ENCODE measurements at places on chromosomes 2 and 18.
A peak's percentile ranks its signal among the peaks of the same experiment; 100 is the strongest.

DNA sequence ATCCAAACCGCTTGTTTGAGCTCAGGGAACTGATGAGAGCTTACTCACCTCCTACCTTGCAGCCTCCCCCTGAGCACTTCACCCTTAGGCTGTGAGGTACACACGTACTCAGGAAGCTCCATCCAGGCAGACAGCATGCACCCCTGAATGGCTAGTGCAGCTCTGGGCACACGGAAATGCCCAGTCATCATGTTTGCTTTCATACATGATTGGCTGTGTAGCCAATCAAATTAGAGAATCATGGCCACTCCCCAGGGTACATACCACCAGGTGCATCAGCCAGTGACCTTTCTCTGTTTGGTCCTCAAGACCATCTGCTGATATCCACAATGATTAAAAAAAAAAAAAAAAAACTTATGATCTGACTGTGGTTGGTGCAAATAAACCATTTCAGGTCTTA, 42.1 kb downstream of the RNF152 start:
- H3K36me3 ChIP-seq: no peaks in the 10 kb centered on the region
- no peak for DNase-seq
- H3K4me3 ChIP-seq: no peak overlapping the region
- H3K27ac ChIP-seq: no peak overlapping the region
- H3K4me1 ChIP-seq: peaks cover 63% of the 10 kb centered on the region
- H3K27me3 ChIP-seq: no peaks in the 10 kb centered on the region

- peaks cover 15% of the 10 kb centered on the region for H3K4me1 ChIP-seq
- H3K27ac ChIP-seq: no peak overlapping the region
- DNase-seq: no peak
- H3K27me3 ChIP-seq: no peaks in the 10 kb centered on the region
- H3K4me3 ChIP-seq: no peak overlapping the region
These were observed 33.3 kb downstream of the UXS1 start for GRCh38 chr2:106160786-106161261.

DNA sequence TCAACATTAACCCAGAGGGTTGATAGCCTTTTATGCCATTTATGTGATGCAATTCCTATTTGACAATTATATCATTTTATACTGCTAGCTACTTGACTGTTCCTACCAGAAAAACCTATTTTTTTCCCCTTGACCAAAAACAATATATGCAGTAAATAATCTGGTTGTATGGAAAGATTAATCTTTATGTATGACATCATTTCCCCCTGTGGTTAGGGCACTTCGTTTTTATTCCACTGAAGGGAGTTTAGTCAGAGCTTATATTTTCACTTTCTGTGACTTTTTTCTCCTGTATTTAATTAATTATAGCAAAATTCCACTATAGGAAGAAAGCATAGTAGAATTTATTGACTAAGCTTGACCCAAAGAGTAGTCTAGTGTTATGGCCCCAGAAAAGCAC, 107.6 kb downstream of the HAUS1 start:
- no peak overlapping the region for H3K27ac ChIP-seq
- no peak overlapping the region for H3K4me3 ChIP-seq

DNA sequence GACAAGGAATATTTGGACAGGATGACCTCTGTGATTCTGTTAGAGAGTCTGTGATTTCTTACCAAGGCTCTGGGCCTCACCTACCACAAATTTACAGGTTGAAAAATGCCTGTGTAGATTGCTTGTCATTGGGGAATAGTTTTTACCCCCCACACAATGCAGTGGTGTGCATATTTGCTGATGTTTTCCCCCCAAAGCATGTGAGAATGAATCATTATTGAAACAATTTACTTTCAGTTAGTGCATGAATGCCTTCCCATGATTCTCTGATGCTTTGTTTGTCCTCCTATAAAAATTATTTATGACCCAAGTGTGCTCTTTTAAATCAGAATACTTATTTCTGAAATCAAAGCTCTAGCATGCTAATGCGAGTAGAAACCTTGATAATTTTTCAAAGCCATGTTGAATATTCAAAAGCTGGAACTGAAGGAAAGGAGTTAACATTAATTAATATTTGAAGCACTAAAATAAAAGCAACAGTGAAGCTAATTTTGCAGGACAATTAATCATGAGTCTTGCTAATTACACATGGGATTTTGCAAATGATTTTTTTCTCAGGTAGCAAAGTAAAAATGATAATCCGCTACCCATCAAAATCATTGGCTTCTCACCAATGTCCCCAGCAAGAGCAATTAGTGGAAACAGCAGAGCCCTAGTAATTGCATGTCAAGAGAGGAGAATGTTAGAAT, 361.2 kb upstream of the HNRNPA3 start:
- no peak overlapping the region for H3K27ac ChIP-seq
- H3K36me3 ChIP-seq: no peaks in the 10 kb centered on the region
- no peak for DNase-seq
- no peak overlapping the region for H3K4me3 ChIP-seq
- H3K27me3 ChIP-seq: peaks cover 27% of the 10 kb centered on the region

GRCh38 chr2:227545990-227546389, 52.7 kb upstream of the SCYGR2 start:
- peaks cover 44% of the 10 kb centered on the region for H3K36me3 ChIP-seq
- no peak for DNase-seq
- H3K27me3 ChIP-seq: no peaks in the 10 kb centered on the region
- no peaks in the 10 kb centered on the region for H3K4me1 ChIP-seq
- H3K4me3 ChIP-seq: no peak overlapping the region

DNA sequence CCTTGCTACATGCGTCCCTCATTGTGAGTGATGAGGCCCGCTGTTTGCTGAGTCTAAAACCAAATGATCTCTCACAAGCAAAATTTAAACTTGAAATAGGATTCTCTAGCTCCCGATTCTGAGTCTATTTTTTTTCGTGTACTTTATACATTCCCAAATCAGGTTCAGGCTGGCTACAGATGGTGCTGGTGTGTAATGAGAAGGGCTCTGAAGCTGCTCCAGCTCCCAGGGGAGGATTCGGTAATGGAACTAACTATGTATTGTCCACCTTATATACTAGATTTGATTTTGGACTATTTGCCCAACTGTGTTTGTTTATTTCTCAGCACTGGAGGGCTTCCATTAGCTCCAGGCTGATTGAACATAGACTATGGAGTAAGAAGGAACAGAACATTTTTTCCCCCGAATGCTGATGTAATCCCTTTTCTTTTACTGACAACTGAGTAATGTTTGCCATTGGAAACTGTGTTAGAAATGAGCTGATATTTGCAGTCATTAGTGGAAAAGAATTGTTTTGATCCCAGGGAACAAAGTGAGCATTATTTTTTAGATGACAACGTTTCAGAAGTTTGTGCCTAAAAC, 274.0 kb upstream of the FIGN start:
- DNase-seq: no peak
- no peaks in the 10 kb centered on the region for H3K27me3 ChIP-seq
- no peak overlapping the region for H3K4me3 ChIP-seq
- no peak overlapping the region for H3K27ac ChIP-seq
- no peaks in the 10 kb centered on the region for H3K4me1 ChIP-seq

DNA sequence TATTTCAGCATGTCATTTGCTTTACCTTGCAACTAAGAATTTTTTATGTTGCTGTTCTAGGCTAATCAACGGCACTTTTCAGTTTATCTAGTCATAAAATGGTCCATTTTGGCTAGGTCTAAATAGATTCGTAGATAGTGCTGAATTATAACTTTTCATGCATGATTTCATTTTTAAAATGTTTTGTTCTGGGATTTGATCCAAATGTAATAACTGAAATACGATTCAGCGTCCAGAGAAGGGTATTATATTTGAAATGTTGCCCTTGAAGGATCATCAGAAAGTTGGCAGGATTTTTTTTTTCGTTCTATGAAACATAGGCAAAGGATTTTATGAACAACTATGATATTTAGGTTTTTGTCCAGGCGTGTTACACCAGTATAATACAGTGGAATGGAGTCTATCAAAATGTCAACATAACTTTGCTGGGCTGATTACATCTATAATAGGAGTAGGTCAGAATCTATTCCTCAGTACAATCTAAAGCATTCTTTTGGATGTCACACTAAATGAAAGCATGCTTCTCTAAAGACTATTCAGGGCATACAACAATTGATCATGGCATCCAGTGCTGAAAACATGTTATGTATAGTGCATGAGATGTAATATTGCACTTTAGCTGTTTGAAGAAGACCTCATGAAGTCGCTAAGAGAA, 24.8 kb downstream of the TTC27 start:
- H3K4me3 ChIP-seq: no peak overlapping the region
- H3K4me1 ChIP-seq: no peaks in the 10 kb centered on the region
- no peaks in the 10 kb centered on the region for H3K27me3 ChIP-seq
- peak overlapping the region; percentile 6 for H3K27ac ChIP-seq

- no peaks in the 10 kb centered on the region for H3K27me3 ChIP-seq
- H3K27ac ChIP-seq: no peak overlapping the region
- no peak for DNase-seq
- H3K36me3 ChIP-seq: no peaks in the 10 kb centered on the region
- no peak overlapping the region for H3K4me3 ChIP-seq
These were observed 838.1 kb upstream of the ACVR2A start for GRCh38 chr2:147006736-147007141.

DNA sequence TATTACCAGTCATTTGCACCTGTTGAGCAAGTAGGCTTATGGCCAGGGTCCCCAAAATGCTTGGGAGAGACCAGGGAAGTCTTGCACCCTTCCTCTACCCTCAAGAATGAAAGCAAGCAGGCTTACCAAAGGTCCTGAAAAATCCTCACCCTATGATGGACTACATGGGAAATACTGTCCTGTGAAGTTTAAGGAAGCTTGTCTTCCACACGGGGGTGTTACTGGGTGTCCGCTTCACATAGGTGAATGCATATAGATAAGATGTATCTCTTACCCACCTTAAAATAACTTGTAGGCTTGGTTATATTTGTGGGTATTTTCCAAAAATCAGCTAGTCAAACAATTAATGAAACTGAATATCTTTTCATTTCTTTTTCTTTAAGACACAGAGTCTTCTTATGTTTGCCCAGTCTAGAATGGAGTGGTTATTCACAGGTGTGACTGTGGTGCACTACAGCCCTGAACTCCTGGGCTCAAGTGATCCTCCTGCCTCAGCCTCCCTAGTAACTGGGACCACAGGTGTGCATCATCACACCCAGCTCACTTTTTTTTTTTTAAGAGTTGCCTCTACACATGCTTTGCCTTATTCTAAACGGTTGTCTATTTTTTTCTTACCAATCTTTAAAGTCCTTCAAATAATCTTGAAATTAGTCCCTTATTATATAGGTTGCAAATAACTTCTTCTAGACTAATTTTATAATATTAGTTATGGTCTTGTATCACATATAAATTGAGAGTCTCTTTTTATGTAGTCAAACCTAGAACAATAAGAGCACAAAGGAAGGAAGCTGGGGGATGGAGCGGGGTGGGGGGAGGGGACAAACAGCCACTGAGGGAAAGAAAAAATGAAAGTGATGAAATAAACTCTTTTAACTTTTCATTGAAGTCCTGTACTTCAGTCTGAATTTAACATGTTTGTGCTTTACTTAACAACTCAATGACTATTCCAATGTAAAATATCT, 49.0 kb downstream of the CERKL start:
- H3K27me3 ChIP-seq: peaks cover 5% of the 10 kb centered on the region
- H3K4me3 ChIP-seq: no peak overlapping the region
- no peak overlapping the region for H3K27ac ChIP-seq
- no peak for DNase-seq
- no peaks in the 10 kb centered on the region for H3K36me3 ChIP-seq

GRCh38 chr2:196591621-196592022, 47.9 kb upstream of the CCDC150 start:
- no peak for DNase-seq
- H3K4me1 ChIP-seq: peaks cover 32% of the 10 kb centered on the region
- H3K27me3 ChIP-seq: peaks cover 39% of the 10 kb centered on the region
- H3K4me3 ChIP-seq: peak overlapping the region; percentile 79
- no peaks in the 10 kb centered on the region for H3K36me3 ChIP-seq

GRCh38 chr18:46711444-46711863, 45.4 kb downstream of the ST8SIA5 start:
- no peaks in the 10 kb centered on the region for H3K36me3 ChIP-seq
- H3K4me1 ChIP-seq: peaks cover 34% of the 10 kb centered on the region
